Natural killer cell (primary cell): ENCODE measurements at places on chromosomes 5 and 9.

GRCh38 chr5:93580063-93580926 is 724 bp downstream of the NR2F1-AS1 start:
- H3K36me3 ChIP-seq = no peaks in the 10 kb centered on the region
- peaks cover 52% of the 10 kb centered on the region for H3K4me1 ChIP-seq
- H3K27me3 ChIP-seq = peaks cover 72% of the 10 kb centered on the region
- peak; percentile 44 for DNase-seq

DNA sequence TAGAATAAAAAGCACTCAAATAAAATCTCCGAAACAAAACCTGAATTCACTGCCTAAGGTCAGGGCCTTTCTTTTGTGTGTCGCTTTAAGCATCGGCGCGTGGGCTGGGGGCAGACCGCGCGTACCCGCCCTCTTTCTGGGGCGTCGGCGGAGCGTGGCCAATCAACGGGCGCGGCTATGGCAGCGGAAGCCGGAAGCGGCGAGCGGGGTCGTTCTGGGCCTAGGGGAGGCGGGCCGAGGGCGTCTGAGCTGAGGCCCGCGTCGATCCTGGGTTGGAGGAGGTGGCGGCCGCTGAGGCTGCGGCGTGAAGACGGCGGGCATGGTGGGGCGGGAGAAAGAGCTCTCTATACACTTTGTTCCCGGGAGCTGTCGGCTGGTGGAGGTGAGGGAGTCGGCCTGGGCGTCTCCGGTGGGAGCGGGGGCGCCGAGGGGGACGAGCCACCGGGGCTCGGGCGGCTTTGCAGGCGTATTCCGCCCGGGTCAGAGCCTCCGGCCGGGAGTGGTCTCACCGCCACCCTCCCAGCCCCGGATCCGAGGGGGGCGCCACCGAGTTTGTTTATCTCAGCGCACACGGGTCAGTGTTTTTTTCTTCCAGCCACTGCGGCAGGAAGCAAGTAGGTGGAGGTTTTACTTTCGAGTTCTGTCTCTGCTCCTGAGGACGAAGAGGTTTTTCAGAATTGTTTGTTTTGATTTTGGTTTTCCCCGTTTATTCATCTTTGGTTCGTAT is at the start of gene MAT2B:
Gene MAT2B (plus strand): TSS at position 252 of the 727 bp plus-strand sequence. CDS start 68 bp downstream, at position 320.
- no peaks in the 10 kb centered on the region for H3K27me3 ChIP-seq
- peaks cover 24% of the 10 kb centered on the region for H3K4me1 ChIP-seq
- peak within 1 kb of the TSS; percentile 99 for H3K27ac ChIP-seq
- peak within 1 kb of the TSS; percentile 92 for H3K4me3 ChIP-seq
- peaks cover 3% of the 10 kb centered on the region for H3K36me3 ChIP-seq
- DNase-seq = peak; percentile 95

DNA sequence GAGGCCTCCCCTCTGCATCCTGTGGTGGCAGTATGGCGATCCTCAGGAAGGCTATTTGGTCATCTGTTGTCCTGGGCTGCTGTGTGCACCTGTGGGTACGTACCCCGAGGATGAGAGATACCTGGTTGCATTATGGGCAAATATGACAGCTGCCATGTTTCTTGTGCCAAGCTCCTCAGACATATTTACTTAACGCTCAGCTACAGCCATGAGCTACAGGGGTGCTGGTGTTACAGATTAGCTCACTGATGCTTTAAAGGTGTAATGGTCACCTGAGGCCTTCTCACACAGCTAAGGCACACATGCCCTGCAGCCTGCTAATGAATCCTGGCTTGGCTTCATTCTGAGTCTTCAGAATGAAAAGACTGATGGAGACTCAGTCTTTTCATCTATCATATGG is 12.0 kb downstream of the NDST1 start:
- H3K4me3 ChIP-seq = no peak overlapping the region
- no peak for DNase-seq
- H3K4me1 ChIP-seq = no peaks in the 10 kb centered on the region
- no peak overlapping the region for H3K27ac ChIP-seq

GRCh38 chr9:82333671-82334070 is 345.1 kb downstream of the SPATA31D1 start:
- no peaks in the 10 kb centered on the region for H3K4me1 ChIP-seq
- H3K36me3 ChIP-seq = no peaks in the 10 kb centered on the region
- no peak overlapping the region for H3K4me3 ChIP-seq
- no peaks in the 10 kb centered on the region for H3K27me3 ChIP-seq

DNA sequence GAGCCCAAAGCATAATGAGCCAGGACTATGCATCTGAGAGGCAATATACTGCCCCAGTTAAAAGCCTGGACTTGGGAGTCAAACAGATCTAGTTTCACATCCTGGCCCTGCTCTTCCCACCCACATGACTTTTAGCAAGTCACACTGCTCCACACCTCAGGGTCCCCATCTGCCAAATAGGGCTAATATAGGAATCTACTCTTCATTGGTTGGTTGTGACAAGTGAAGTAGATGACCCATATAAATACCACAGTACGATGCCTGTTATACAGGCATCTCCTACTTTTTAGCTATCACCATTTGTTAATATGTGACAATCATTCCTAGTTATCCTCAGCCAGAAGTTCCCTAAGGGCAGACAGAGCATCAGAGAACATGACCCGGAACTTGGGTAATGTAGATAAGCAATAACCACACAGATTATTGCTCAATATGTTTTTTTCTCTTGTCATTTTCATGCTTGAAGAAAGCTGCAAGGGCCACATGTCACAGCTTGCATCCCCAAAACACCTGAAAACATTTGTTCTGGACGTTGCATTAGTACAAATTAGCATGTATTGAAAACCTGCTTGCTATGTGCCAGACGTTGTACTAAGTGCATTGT is 20.4 kb downstream of the ADAM19 start:
- H3K4me3 ChIP-seq = no peak overlapping the region
- H3K36me3 ChIP-seq = no peaks in the 10 kb centered on the region
- DNase-seq = no peak
- H3K27ac ChIP-seq = no peak overlapping the region
- H3K27me3 ChIP-seq = no peaks in the 10 kb centered on the region

GRCh38 chr9:7042124-7042523 is 284.4 kb downstream of the KDM4C start:
- no peaks in the 10 kb centered on the region for H3K27me3 ChIP-seq
- H3K36me3 ChIP-seq = peaks cover 10% of the 10 kb centered on the region
- H3K4me1 ChIP-seq = no peaks in the 10 kb centered on the region
- DNase-seq = no peak
- H3K4me3 ChIP-seq = no peak overlapping the region

DNA sequence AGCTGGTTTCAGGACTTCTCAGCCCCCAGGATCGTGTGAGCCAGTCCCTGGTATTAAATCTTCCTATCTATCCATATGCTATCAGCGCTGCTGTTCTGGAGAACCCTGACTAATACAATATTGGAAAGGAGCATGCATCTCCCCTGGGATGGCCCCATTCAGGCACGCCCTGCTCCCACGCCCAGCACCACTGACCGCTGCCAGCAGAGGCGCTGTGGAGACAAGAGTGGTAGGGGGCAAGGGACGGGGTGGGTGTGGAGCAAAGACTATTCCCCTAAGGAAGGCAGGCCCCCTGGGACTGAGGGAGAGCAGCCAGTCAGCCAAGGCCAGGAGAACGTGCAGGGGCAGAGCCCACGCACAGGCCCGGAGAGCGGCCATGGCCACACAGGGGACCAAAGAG is 116.0 kb downstream of the VAV2 start:
- DNase-seq = no peak
- H3K27ac ChIP-seq = no peak overlapping the region
- H3K4me3 ChIP-seq = no peak overlapping the region
- no peaks in the 10 kb centered on the region for H3K4me1 ChIP-seq

DNA sequence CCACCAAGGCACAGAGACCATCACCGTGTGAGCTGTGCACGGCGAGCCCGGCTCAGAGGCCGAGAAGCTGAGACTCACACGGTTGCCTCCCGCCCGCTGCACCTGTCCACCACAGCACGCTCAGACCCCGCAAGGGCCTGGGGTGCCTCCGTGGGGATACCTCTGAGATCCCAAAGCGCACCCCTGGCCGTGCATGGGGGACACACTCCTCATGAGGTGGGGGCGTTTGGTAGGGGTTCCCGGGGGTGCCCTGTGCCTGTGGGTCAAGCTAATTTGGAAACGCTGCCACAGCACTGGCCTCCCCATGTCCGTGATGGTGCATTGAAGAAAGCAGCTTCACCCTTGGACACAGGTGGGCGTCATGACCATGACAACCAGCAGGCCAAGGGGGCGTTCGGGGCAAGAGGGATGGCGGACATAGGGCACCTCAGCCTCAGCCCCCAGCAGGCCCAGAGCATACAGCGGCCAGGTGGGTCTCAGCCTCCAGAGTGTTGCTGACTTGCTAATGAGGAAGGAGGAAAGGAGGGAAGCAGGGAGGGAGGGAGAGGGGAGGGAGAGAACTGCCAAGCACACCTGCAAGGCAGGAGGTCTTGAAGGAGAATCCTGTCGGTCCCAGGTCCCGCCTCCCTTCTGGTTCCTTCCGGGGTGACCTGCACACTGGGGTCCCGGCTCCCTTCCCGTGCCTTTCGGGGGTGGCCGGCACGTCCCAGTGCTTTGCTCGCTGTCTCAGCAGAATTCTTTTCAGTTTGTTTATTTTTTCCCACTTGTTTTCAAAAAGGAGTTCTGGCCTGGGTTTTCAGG is 34.7 kb downstream of the GLT6D1 start:
- H3K27ac ChIP-seq = no peak overlapping the region
- peaks cover 3% of the 10 kb centered on the region for H3K4me1 ChIP-seq
- H3K27me3 ChIP-seq = no peaks in the 10 kb centered on the region
